ENCODE measurements at places on chromosomes 6 and 20. TPM values are rescaled to one million over a fixed set of nuclear protein-coding genes. Genes with fewer than 3 reads are reported as not detected.

The TMEM14C gene
- total RNA-seq: 67.3 TPM

The SYNGAP1 gene
- 30.5 TPM for total RNA-seq

The HLA-DOA gene
- total RNA-seq: 78.4 TPM

GRCh38 chr6:32952817-32953739, at the start of gene HLA-DMA:
Gene HLA-DMA, minus strand, starts transcription at chr6:32953097. Its CDS starts 61 bp downstream, at chr6:32953036.
- H3K36me3 ChIP-seq: no peaks in the 10 kb centered on the region
- peak within 1 kb of the TSS; percentile 38 for H3K4me3 ChIP-seq
- peak within 1 kb of the TSS; percentile 84 for H3K27ac ChIP-seq
- peaks cover 88% of the 10 kb centered on the region for H3K4me1 ChIP-seq

GRCh38 chr6:40312213-40313015, 274.8 kb downstream of the LRFN2 start:
- no peaks in the 10 kb centered on the region for H3K36me3 ChIP-seq
- no peak overlapping the region for H3K4me3 ChIP-seq
- H3K27ac ChIP-seq: no peak overlapping the region

GRCh38 chr6:45072673-45073072, 255.5 kb upstream of the RUNX2 start:
- no peaks in the 10 kb centered on the region for H3K27me3 ChIP-seq
- no peaks in the 10 kb centered on the region for H3K36me3 ChIP-seq
- no peaks in the 10 kb centered on the region for H3K4me1 ChIP-seq
- no peak overlapping the region for H3K4me3 ChIP-seq
- H3K27ac ChIP-seq: no peak overlapping the region

- peak; percentile 30 for DNase-seq
- H3K27me3 ChIP-seq: no peaks in the 10 kb centered on the region
- peaks cover 22% of the 10 kb centered on the region for H3K4me1 ChIP-seq
These were observed 21.9 kb downstream of the TRERF1 start for GRCh38 chr6:42429836-42430235.

DNA sequence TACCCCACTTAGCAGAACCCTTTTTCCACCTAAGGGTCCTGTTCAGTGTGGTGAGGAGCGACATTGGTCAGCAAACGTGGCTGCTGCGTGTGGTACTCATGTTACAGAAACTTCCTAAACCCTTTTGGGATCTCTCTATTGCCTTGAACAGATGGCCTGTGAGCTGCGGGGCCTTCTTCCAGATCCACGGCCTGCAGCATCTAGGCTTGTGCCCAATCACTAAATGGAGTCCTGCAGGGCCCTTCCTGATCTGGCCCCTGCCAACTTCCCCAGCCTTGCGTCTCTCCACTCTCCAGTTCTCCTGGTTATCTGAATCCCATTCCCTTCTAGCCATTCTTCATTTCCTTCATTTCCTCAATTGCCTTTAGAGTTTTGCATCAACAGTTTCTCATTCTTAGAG, 85.6 kb downstream of the PDE7B start:
- H3K27ac ChIP-seq: no peak overlapping the region
- no peak overlapping the region for H3K4me3 ChIP-seq
- H3K27me3 ChIP-seq: no peaks in the 10 kb centered on the region
- no peaks in the 10 kb centered on the region for H3K36me3 ChIP-seq
- no peak for DNase-seq

DNA sequence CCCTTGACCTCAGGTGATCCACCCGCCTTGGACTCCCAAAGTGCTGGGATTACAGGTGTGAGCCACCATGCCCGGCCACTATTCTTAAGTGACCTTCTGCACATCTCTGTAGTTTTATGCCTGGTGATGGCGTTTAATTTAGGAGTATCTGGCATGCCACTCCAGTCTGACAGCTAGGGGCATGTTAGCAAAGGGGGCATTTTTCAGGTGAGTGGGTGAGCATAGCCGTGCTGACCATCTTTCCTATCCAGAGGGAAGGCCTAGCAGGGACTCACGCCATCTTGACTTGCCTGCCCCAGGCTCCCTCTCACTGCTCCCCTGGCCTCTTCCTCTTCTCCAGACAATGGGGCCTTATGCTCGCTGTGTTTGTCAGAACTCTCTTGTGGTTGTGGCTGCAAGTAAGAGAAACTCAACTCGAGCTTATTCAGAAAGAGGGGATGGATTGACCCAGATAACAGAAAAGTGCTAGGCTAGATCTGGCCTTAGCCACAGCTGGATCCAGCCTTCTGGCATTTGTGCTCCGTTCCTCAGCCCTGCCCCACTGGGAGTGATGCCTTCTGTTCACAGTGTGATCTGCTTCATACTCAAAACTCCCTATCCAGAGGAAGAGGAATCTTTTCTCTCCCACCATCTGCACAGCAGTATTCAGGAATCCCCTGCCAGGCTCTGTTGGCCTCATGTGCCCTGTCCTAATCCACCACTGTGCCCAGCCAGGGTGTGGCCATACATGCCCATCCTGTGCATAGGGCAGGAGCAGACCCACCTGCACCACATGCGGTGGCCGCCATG, 174.5 kb upstream of the AKAP12 start:
- H3K27me3 ChIP-seq: no peaks in the 10 kb centered on the region
- no peaks in the 10 kb centered on the region for H3K36me3 ChIP-seq
- no peaks in the 10 kb centered on the region for H3K4me1 ChIP-seq
- no peak for DNase-seq

GRCh38 chr6:158522616-158523015, 37.3 kb upstream of the TMEM181 start:
- H3K4me3 ChIP-seq: no peak overlapping the region
- no peak overlapping the region for H3K27ac ChIP-seq
- no peaks in the 10 kb centered on the region for H3K36me3 ChIP-seq
- H3K4me1 ChIP-seq: peaks cover 6% of the 10 kb centered on the region

GRCh38 chr6:36296240-36296639, 26.4 kb downstream of the PNPLA1 start:
- no peaks in the 10 kb centered on the region for H3K36me3 ChIP-seq
- peak overlapping the region; percentile 42 for H3K27ac ChIP-seq
- H3K27me3 ChIP-seq: no peaks in the 10 kb centered on the region

DNA sequence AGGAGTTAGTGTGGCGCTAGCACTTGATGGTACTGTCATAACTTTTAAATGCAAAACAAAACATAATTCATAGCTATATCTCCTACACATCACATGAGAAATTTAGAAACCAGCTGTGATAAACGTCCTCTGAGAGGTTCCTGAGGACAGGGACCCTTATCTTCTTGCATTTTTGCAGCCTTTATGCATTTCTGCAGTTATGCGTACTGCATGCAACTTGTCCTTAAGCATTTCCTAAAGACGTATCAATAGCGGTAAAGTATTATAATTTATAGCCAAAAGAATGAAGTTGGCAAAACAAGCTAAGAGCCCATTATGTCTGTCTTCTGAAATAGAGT, 1.7 kb downstream of the NAPB start:
- no peaks in the 10 kb centered on the region for H3K27me3 ChIP-seq
- H3K27ac ChIP-seq: peak overlapping the region; percentile 93
- H3K4me3 ChIP-seq: peak overlapping the region; percentile 67
- no peak for DNase-seq
- H3K36me3 ChIP-seq: no peaks in the 10 kb centered on the region

GRCh38 chr6:32291543-32291942, 67.7 kb upstream of the NOTCH4 start:
- no peaks in the 10 kb centered on the region for H3K27me3 ChIP-seq
- H3K27ac ChIP-seq: no peak overlapping the region
- peaks cover 12% of the 10 kb centered on the region for H3K4me1 ChIP-seq
- no peak for DNase-seq
- H3K4me3 ChIP-seq: no peak overlapping the region

DNA sequence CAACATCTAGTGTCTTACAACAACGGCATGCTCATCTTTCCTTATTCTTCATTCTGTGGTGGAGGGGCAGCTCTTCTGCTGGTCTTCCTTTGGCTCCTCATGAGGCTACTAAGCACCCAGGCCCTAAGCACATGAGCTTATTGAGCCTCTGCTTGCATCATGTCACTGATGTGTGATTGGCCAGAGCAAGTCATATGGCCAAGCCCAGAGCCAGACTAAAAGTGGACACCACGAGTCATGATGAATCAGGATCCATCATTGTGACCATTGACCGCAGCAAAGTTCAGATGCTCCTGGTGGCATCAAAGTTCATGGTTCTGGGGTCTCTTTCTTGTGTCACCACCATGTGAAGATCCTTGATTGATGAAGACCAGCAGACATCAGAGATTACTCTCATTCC, 192.0 kb upstream of the FOXA2 start:
- H3K4me3 ChIP-seq: no peak overlapping the region
- H3K27ac ChIP-seq: no peak overlapping the region
- H3K36me3 ChIP-seq: no peaks in the 10 kb centered on the region

Data from spleen (tissue), 13 donors.